Aortic smooth muscle cell (primary cell): ENCODE measurements at places on chromosomes 13 and 19. TPM values are rescaled to one million over a fixed set of nuclear protein-coding genes. Genes with fewer than 3 reads are reported as not detected.

TPTE2 gene
- total RNA-seq = not detected in 2 replicates

FCAR gene
- total RNA-seq = not detected in 2 replicates

COL4A2 gene
- total RNA-seq = 358 and 394 TPM in 2 replicates

CAMSAP3 gene
- total RNA-seq = not detected in 2 replicates

FOSB gene
- total RNA-seq = 0.40 and 0.44 TPM in 2 replicates

IRF2BP1 gene
- 17.8 and 21.4 TPM in 2 replicates for total RNA-seq

ICAM1 gene
- total RNA-seq = 1.3 and 4.9 TPM in 2 replicates

FLT3LG gene
- 3.3 and 5.2 TPM in 2 replicates for total RNA-seq

HCN2 gene
- 0.26 and 0.62 TPM in 2 replicates for total RNA-seq
